ENCODE measurements at places on chromosomes 2 and 18.

GRCh38 chr2:85765081-85765731 lies 11.4 kb downstream of the ATOH8 start:
- no peak for DNase-seq

DNA sequence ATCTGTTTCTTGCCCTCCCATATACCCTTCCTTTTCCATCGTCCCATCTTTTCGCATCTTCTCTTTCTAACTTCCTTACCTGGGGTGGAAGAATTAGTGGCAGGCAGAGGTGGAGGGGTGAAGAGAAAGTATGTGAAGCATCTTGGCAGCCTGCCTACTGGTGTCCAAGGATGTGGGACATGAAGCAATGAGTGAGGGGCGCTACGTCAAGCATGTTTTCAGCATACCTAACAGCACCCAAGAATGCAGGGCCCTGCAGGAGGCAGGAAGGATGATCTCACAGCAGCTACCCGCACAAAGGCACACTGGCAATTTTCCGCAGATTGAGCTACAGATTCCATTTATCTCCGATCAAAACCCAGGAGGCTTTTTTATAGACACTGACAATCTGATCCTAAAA lies 42.2 kb downstream of the METTL4 start:
- no peak for DNase-seq

GRCh38 chr2:99727199-99727598 lies 237.4 kb upstream of the REV1 start:
- DNase-seq: no peak

- DNase-seq: no peak
These were observed 597 bp upstream of the TEKT4 start for GRCh38 chr2:94870440-94871225.

- no peak for DNase-seq
These were observed 90.9 kb downstream of the ACVR1 start for GRCh38 chr2:157785200-157785599.

GRCh38 chr2:98484652-98485452 lies 40.2 kb downstream of the INPP4A start:
- DNase-seq: no peak

DNA sequence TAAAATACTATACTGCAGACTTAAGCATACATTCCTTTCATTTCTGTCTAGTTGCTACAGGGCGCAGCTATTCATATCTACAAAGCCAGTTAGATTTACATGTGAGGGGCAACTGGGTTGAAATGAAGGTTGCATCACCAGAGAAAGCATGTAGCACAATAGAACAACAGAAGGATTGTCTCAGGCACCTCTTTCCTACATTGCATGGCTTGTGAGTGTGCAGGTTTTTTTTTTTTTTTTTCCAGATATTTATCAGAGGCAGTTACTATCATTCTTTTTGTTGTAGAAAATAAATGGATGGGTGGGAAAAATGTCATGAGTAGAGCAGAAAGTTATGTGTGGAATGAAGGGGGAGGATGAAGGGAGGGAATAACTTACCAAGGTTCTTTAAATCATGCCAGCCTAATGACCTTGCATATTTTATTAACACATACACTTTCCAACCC lies 86.8 kb downstream of the ERBB4 start:
- no peak for DNase-seq

DNA sequence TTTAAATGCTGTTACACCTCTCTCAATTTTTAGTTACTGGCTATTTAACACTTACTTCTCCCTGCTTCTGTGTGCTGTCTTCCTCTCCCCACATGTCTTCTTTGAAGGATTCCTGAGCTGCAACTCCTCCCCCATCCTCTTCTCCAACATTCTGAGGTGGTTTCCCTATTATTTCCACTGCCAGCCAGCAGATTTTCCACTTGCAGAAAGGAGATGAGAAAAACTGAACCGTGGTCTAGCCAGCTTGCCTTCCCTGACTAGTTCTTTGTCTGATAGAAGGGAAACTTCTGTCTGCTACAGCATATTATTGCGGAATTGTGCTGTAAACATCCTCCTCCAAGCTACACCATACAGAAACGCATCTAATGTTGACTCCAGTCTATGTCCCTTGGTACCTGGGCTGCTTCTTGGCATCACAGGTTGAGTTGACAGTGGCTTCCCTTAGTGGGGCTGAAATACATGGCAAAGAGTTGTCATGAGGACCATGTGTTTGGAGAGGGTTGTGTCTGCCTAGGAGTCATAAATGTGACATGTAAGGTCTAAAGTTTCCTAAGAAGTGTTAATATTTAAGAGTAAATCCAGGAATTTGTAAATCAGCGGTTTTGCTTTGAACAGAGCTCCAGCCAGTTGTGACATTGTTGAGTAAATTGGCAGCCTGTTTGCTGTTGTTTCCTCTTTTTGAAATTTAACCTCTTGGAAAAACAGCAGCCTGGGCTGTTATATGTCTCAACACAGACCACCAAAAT lies 68.3 kb upstream of the RND3 start:
- DNase-seq: no peak

DNA sequence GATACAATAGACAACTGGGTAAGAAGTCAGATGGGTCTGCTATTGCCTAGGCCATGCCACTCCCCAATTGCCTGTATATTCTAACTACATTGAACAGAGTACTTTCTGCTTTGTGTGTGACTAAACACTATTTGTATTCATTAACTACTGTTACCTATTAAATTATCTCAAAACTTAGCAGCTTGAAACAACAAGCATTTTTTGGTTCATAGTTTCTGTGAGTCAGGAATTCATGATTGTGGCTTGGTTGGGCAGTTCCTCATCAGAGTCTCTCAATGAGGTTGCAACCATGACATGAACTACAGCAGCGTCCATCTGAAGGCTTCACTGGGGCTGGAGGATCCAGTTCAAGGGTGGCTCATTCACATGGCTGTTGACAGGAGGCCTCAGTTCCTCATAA lies 205.7 kb downstream of the EN1 start:
- DNase-seq: no peak

DNA sequence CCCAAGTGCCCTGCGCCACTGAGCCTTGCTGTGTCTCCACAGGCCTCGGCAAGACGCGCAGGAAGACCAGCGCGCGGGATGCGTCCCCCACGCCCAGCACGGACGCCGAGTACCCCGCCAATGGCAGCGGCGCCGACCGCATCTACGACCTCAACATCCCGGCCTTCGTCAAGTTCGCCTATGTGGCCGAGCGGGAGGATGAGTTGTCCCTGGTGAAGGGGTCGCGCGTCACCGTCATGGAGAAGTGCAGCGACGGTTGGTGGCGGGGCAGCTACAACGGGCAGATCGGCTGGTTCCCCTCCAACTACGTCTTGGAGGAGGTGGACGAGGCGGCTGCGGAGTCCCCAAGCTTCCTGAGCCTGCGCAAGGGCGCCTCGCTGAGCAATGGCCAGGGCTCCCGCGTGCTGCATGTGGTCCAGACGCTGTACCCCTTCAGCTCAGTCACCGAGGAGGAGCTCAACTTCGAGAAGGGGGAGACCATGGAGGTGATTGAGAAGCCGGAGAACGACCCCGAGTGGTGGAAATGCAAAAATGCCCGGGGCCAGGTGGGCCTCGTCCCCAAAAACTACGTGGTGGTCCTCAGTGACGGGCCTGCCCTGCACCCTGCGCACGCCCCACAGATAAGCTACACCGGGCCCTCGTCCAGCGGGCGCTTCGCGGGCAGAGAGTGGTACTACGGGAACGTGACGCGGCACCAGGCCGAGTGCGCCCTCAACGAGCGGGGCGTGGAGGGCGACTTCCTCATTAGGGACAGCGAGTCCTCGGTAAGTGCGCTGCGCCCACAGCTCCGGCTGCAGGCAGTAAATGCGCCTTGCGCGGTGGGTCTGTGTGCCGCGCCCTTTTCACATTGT lies 136.8 kb downstream of the NCK2 start:
- DNase-seq: no peak

- DNase-seq: no peak
These were observed 149.5 kb downstream of the ACOXL start for GRCh38 chr2:110881908-110882307.

DNA sequence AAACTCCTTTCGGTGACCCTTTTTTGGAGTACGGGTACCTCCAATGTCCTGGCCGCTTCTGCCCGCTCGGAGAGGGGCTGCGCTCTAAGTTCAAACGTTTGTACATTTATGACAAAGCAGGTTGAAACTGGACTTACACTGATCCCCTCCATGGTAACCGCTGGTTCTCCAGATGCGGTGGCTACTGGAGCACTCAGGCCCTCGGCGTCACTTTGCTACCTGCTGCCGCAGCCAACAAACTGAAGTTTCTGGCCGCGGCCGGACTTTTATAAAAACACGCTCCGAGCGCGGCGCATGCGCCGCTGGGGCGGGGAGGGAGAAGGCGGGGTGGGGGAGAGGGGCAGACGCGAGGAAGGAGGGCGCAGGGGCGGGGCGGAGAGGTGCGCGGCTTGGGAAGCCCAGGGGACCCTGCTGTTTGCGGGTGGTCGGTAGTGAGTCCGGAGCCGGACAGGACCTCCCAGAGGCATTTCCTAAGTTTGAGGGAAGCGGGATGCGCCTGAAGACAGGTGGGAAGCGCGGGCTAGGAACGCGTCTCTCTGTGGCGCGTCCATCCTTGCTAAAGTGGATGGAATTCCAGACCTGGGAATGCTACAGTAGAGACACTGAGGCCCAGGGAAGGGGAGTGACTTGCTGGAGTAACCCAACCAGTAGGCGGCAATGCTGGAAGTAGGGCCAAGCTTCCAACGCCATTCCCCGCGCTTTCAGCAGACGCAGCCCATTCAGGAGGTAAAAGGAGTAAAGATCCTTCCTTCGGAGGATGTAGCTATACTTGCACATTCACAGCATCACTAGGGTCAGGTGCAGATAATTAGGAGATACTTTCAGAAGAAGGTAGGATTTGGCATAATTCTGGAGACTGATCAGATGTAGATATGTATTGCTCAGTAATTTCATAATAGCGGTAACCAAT lies at the start of gene CXCR4:
CXCR4 (minus strand) TSS at position 241 of the 910 bp plus-strand sequence; CDS start at position 152, 89 bp downstream.
- peak; percentile 90 for DNase-seq

DNA sequence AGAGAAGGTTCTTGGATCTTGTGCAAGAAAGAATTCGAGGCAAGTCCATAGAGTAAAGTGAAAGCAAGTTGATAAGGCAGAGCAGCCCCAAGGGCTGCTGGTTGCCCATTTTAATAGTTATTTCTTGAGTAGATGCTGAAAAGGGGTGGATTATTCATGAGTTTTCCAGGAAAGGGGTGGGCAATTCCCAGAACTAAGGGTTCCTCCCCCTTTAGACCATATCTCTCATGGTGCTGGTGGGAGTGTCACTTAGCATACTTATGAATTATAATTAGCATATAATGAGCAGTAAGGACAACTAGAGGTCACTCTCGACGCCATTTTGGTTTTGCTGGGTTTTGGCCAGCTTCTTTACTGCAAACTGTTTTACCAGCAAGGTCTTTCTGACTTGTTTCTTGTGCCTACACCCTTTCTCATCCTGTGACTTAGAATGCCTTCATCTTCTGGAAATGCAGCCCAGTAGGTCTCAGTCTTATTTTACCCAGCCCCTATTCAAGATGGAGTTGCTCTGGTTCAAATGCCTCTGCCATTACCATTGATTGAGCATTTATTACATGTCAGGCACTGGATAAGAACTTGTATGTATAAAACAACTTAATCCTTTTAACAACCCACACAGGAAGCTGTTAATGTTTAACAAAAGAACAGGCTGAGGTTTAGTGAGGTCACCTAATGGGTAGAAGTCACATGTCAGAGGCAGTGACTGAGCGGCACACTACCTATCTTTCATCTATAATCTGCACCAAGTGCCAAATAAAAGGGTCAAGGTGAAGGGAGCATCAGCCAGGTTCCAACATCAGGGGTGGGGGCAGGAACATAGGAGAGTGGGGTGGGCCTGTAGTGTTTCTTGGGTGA lies 250.9 kb downstream of the ICOS start:
- DNase-seq: no peak

DNA sequence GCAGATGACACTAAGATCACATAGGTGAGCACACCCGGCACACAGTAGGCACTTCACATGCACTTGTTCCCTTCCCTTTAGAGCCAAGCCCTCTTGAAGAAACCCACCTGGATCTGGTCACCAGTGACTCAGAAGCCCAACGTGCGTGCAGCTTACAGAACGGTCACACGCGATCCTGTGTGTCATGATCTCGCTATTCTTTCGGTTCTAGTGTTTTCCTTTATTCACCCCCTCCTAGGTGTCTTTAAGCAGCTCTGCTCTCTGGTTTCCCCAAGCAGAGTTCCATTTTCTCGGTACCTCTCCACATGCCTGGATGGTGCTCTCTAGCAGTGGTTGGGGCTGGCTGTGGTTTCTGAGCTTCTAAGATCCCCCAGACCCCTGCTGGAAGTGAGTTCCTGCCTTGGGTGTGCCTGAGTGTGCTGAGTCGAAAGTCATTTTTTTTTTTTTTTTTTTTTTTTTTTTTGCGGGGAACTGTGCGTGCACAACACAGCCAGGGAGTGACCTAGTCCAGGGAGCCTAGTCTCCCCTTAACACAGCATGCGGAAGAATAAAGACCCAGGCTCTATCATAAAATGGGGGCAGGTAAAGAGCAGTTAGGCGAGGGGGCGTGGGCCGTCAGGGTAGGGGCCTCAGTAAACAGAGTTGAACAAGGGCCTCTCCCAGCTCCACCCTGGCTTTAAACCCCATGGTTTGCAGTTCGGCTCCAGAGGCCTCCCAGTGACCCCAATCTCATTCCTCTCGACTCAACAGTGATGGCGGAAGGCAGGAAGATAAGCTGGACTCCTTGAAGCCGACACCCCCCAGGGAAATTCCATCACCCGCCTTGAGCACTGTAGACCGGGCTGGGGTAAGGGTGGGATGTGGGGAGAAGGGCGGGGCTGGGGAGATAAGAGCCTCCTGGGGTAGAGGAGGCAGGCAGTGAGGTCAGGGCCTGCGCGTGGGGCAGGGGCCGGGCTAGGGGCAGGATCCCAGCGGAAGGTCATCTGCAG lies 29.8 kb upstream of the DNMT3A start:
- DNase-seq: peak; percentile 7

- DNase-seq: no peak
These were observed 34.2 kb downstream of the VWA3B start for GRCh38 chr2:98121149-98121548.

DNA sequence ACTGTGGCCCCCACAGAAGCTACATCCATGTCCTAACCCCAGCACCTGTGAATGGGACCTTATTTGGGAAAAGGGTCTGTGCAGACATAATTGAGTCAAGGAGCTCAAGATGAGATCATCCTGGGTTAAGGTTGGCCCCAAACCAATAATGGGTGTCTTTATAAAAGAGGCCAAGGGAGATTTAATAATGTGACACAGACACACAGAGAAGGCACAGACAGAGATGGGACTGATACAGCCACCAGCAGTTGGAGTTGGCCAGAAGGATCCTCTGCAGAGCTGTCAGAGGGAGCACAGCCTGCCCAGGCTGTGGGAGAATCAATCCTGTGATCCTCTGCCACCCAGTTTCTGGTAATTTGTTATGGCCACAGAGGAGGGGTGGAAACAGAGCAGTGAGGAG lies 26.0 kb downstream of the SNORC start:
- no peak for DNase-seq

DNA sequence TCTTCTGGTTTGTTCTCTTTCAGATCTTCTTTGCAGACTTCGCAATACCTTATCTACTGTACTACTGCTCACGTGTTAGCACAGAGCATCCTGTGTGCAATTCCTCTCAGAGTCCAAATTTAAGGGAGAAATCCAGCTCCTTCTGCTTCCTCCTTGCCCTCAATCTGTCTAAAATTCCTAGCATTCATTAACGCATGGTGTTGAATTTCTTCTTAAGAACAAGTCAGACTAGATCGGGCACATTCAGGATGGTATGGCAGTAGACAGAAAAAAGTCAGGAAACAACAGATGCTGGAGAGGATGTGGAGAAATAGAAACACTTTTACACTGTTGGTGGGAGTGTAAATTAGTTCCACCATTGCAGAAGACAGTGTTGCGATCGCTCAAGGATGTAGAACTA lies 206.1 kb upstream of the CDH7 start:
- DNase-seq: no peak

Measured in activated B cell treated with CpG ODN at 0.5 μM for 24 hours (primary cell).